Activated CD4-positive, alpha-beta T cell treated with anti-CD3 and anti-CD28 coated beads for 24 hours (primary cell): ENCODE measurements at places on chromosomes 16 and 17.

DNA sequence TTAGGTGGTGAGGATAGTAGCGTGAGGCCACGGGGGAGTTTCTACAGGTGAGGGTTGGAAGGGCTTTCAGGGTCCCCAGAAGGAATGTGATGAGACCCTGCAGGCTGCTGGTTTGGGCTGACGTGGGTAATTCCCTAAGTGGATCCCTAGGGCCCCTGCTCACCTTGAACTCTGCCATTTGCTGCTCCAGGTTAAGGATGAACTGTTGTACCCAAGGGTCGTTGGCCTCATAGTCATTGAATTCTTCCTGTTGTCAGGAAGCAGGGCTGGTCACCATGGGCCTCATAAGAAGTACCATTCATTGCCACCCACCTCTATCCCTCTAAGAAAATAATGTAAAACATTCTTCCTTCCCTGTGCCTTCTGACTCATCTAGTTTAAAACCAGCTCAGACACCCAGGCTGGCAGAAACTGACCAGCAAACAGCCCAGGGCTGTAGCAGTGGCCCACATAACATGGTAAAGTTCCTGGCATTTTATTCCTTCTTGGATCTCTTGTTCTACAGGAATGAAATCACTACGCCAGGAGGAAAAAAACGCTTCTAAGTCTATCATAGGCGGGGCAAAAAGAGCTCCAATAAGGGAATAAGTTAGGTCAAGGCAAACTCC lies 27.6 kb downstream of the FCSK start:
- DNase-seq = no peak

GRCh38 chr16:84369105-84369504 lies 767 bp downstream of the ATP2C2 start:
- no peak for DNase-seq

DNA sequence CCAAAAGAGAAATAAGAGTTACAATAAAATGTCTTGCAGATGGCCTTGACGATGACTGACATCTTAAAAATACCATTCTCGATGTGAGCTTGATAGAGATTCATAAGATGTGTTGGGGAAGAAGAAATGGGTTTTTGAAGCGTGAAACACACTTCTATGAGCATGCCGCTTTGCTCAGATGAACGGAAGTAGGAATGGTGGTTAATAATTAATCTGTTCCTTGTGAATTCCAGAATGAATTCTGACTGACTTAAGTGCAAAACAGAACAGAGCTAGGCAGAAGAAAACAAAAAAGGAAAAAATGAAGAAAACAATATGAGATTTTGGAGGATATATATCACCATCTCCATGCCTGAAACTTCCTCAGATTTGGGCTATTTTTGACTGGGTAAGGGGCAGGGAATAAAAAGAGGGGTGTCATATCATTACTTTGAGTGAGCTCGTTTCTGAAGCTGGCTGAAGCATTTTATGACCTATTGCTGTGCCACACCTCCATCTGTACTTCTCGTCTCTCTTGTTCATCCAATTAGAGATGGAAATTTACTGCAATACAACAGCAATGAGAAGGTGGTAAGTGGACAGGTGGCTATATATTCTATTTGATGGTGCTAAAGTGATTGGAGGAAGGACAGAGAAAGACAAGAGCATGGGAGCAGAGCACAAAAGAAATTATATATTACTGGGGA lies 1152.0 kb upstream of the CDH8 start:
- no peak for DNase-seq

DNA sequence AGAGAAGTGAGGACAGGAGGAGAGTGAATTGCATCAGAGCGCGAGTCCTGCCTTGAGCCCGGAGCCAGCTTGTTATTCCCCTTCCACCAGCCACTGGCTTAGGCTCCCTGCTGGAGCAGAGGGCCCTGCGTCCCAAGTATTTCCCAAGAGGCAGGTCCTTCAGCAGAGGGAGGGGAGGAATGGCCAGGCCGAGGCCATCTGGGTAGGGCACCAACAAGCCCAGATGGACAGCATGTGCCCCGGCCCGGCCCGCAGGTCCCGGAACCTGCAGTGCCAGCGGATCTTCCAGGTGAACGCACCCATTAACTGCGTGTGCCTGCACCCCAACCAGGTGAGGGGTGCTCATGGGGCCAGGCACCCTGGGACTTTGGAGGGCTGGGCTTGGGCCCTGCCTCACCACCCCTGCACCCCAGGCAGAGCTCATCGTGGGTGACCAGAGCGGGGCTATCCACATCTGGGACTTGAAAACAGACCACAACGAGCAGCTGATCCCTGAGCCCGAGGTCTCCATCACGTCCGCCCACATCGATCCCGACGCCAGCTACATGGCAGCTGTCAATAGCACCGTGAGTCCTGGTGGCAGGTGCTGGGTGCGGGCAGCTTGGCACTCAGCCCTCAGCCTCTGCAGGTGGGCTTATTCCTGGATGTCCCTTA lies 1.7 kb downstream of the MLST8 start:
- no peak for DNase-seq

DNA sequence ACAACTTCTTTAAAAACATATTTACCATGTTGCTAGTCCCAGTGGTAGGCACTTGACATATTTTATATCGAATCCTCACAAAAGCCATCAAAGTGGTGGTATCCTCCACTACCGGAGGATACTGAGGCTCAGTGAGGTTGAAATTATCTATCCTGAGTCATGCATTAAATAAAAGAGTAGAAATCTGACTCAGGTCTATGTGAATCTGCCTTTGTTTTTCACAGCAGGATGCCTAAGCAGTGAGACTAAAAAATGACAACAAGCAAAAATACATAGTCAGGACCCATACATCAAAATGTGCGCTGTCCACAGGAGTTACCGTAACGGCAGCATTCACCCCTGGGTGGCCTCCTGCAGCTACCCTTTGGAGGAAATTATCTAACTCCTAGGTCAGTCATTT lies 17.7 kb downstream of the BRD7 start:
- DNase-seq = no peak

GRCh38 chr17:47852113-47852949 lies 1.4 kb upstream of the SP6 start:
- no peak for DNase-seq

GRCh38 chr16:85179344-85180046 lies 67.2 kb upstream of the CIBAR2 start:
- DNase-seq = no peak

DNA sequence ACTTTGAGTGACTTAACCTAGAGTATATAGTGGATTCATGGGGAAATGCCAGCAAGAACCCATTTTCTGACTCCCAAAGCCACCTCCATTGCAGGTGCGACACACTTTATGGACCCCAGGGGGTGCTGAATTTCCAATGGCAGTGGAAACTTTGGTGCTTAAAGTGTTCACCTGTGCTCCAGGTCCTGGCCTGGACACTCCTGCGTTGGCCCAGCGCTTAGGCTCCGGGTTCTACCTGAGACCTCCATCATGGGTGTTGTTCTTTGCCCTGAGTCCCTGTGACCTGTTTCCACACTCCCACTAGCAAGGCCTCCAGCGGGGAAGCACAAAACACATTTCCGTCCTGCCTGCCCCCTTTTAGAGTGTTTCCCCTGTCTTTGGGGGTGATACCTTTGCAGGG lies 3.0 kb downstream of the CCNF start:
- DNase-seq = no peak

DNA sequence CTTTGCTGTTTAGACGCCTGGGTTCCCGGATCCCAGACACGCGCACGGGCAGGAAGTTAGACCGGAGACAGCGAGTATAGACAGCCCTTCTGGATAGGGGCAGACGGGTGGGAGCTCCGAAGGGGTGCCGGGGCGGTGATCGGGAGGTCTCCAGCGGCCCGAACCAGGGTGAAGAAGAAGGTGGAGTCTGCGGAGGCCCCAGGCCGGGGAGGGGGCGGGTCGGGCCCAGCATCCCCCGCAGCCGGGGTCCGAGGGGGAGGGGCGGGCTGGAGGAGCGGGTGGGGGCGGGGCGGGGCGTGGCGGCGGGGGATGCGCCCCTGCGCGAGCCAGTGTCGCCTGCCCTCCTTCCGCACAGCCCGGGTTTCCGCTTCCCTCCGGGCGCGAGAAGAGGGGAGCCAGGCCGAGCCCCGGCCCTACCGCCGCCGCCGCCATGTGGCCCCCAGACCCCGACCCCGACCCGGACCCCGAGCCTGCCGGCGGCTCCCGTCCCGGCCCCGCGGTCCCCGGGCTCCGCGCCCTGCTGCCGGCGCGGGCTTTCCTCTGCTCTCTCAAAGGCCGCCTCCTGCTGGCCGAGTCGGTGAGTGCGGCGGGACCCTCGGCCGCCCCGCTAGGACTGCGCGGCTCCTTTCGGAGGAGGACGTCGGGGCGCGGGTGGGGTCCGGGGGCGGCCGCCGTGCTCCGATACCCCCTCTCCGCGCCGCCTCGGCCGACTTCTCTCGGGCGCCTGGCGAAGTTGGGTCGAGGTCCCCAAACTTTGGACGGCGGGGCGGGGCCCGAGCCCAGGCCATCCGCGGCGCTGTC lies at the start of gene CMTM3:
Gene CMTM3 (plus strand): TSS at position 329 of the 801 bp plus-strand sequence. CDS start 102 bp downstream, at position 431.
- peak; percentile 58 for DNase-seq

DNA sequence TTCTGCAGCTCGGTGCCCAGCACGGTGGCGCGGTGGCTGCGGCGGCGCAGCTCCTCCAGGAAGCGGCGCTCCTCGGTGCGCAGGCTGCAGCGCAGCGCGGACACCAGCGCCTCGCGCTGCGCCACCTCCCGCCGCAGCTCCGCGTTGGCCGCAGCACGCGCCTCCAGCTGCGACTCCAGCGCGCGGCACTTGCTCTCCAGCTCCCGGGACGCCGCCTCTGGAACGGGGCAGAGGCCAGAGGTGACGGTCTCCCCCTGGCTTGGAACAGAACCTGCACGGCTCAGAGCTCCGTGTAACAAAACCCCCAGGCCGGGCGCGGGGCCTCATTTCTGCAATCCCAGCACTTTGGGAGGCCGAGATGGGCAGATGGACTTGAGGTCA lies 13.2 kb upstream of the CLUH start:
- DNase-seq = no peak

DNA sequence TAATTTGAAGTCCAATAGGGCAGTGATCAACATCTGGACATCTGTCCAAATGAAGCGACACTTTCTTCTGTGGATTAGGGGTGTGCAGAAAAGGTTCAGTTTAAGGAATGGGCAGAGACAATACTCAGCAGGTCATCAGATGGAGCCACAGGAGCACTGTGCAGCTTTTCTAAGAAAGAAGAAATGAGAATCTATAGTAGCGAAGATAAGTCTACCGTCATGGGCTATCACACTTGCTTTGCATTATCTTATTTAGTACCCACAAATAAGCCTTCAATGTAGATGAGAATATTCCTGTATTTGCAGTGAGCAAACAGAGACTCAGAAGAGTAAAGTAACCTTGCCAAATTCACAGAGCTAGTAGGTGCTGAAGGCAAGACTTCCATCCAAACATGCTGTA lies 412.0 kb upstream of the GOT2 start:
- DNase-seq = no peak

DNA sequence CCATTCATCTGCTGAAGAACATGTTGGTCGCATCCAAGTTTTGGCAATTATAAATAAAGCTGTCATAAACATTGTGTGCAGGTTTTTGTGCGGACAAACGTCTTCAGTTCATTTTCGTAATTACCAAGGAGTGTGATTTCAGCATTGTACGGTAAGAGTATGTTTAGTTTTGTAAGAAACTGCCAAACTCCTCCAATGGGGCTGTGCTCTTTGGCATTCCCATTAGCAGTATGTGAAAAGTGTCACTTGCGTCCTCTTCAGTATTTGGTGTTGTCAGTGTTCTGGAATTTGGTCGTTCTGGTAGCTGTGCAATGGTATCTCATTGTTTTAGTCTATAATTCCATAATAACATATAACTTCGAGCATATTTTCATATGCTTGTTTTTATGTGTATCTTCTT lies 120.9 kb downstream of the BCAS3 start:
- no peak for DNase-seq

DNA sequence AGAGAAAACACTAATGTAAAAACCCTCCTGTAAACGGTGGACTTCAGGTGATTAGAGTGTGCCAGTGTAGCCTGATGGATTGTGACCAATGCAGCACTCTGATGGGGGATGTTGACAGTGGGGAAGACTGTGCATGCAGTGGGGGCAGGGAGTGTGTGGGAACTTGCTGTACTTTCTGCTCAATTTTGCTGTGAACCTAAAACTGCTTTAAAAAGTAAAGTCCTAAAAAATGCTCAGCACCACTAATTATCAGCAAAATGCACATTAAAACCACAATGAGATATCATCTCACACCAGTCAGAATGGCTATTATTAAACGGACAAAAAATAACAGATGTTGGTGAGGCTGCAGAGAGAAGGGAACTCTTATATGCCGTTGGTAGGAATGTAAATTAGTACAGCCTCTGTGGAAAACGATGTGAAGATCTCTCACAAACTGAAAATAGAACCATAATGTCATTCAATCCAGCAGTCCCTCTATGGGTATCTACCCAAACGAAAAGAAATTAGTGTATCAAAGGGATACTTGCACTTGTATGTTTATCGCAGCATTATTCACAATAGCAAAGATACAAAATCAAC lies 9.7 kb upstream of the ULK2 start:
- DNase-seq = no peak

GRCh38 chr17:51439395-51440229 lies 179.3 kb downstream of the UTP18 start:
- no peak for DNase-seq

DNA sequence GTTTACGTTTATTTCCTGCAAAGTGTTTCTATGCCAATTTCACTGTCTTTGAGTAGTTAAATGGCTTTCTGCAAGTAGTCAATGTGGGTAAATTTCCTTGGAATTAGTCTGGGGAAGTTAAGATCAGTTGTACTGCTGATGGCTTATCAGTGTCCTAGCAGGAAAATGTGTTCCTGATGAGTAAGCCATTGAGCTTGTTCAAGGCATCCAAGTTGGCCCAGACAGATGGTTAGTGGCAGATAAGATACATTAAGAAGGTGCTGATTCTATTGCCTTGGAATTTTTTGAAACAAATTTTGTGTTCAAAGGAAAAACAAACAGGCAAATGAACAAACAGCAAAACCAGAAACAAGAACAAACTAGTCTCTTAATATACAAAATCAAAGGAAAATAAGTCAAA lies 258.4 kb downstream of the MAP2K6 start:
- no peak for DNase-seq

GRCh38 chr16:86118467-86119307 lies 219.7 kb downstream of the IRF8 start:
- DNase-seq = no peak

- no peak for DNase-seq
Measured at GRCh38 chr17:45896803-45897693, 2.7 kb downstream of the MAPT start.

- no peak for DNase-seq
Measured at GRCh38 chr17:49338883-49339282, 23.2 kb downstream of the ZNF652 start.

DNA sequence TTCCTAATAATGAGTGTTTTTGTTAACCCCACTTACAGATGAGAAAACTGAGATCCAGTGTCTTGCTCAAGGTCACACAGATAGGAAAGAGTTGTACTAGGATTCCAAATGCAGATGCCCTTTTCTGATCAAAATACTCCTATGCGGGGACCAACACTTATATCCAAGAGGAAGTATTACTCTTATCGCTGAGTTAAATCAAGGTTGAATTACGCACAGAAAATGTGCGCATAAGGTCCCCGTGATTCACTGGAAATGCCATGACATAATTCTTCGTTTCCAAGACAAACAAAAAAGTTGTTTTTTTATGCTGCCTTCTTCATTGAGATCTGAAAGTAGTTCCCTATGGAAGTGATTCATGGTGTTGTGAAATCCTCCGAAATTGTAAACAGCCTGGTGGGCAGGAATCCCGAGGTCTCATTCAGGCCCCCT lies 463.8 kb upstream of the HSBP1 start:
- no peak for DNase-seq
